T1000 (cell line): ENCODE measurements at places on chromosomes 2 and 18.

DNA sequence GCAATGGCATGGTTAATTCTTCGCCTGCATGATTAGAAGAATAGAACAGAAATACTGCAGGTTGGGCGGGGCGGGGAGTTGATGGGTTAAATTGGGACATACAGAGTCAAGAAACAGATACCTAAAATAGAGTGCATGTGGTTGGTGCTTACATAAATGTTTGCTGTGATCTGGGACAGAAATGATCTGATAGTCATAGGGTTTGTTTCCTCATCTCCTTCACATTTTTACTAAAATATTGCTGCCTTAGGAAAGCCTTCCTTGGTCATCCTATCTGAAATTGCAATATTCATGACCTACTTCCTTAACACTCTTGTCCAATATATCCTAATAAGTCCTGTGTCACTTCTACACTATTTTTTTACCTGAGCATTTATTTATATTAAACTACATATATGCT, 163.9 kb downstream of the TMEFF2 start:
- DNase-seq, result no peak

DNA sequence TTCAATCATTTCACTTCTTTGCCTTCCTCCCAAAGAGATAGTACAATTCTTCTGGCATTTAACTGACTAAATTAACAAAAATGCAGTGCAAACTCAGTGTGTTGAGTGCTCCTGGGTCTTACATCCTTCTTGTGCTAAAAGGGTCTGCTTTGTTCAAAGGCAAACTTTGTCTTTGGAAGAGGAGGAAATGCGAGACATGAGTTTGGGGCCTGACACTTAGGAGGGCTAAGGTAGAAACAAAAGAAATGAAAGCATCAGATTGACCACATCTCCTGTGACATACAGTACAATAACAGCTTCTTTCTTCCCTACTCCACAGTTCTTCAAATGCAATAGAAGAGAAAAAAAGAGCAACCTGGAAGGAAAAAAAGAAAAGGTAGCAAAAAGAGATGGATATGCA, 161.7 kb downstream of the CNTNAP5 start:
- DNase-seq, result no peak

DNA sequence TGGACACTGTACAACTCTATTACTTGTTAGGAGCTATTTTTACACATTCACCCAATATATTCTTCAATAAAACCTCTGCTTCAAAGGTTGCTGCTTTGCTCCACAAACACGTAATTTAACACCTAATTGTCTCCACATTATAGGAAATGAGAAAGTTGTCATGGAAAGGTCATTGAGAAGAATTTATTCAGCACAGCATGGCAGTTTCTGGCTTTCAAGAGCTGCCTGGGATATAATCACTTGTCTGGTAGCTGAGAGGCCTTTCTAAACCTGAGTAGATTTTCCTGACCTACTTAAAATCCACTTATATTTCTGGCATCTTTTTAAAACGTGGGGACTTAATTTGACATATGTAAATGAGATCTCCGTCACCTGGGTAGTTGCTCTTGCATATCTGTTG, 216.1 kb downstream of the ZNF804A start:
- DNase-seq, result no peak

DNA sequence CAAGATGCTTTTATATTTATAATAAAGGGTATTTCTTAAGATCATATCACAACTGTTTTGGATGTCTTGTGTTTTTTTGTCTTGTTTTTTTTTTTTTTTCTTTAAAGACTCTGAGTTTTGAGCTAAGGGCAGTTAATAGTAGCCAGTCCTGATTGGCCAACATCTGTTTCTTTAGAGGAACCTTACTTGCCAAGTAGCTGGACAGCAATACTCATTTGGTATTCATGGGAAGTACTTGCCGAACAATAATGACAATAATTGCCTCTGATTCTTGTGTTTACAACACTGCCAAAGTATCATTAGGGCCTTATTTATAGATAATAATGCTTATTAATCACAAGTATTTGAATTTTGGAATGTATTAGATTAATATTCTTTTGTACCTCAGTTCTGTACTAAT, 17.1 kb upstream of the POU3F3 start:
- DNase-seq, result no peak

DNA sequence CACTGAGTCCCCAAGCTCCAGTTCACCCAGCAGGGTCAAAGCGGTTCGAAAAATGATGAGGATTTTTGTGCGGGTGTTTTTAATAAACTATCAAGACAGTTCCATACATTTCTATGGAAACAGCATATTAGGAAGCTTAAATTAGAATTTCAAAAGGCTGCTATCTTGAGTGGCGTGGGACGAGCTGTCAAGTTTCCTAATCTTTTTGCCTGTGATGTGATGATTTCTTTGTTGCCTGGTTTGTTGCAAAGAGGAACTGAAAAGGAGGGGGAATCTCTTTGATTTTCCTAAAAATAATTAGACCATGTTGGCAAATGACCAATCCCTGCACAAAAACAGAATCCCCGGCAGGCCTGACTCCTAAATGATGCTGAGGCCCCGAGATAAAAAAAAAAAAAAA, 66.1 kb upstream of the ATG16L1 start:
- no peak for DNase-seq

- no peak for DNase-seq
These were observed 205.4 kb downstream of the HDAC4 start for GRCh38 chr2:239195318-239195871.

DNA sequence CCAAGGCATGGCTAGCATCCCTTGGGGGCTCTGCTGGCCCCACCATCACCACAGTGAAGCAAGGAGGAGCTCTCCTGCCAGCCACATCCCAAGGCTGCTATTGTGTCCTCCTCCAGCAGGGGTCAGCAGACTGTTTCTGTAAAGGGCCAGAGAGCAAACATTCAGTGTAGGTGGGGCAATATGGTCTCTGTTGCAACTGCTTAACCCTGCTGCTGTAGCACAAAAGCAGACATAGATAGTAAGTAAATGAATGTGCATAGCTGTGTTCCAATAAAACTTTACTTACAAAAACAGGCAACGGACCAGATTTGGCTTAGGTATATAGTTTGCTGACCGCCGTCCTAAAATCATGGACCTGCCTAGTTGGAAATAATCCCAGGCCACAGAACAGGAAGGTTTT, 36.4 kb upstream of the ZBTB7C start:
- DNase-seq, result no peak

GRCh38 chr2:8633735-8634313, 48.0 kb upstream of the ID2 start:
- DNase-seq, result peak; percentile 67

DNA sequence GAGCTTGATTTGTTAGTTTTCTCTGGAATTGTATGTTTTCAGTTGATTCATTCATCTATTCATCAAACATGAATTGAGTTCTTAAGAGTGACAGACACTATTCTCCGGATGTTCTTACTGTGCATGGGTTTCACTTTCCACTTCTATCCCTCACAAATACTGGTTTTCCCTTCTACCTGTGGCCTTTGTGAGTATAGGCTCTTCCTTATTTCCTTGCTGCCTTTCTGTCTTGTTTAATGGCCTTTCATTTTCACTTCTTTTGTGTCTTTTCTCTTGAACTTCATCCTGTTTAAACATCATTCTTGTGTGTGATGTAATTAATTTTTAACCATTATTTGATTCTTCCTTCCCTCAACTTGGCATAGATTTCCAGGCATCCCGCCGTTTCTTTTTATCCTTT, 90.7 kb downstream of the CRIM1 start:
- no peak for DNase-seq

- no peak for DNase-seq
These were observed 141.2 kb downstream of the PID1 start for GRCh38 chr2:229129738-229130371.

DNA sequence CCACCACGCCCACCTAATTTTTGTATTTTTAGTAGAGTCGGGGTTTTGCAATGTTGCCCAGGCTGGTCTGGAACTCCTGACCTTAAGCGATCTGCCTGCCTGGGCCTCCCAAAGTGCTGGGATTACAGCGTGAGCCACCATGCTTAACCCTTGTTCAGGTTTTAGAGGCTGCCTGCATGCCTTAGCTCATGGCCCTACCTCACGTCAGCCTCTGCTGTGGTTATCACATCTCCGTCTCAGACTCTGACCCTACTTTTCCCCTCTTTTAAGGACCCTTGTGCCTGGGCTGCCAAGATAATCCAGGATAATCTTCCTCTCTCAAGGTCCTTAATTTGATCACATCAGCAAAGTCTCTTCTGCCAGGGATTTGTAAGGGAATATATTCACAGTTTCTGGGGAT, 98.2 kb upstream of the PMAIP1 start:
- no peak for DNase-seq

- DNase-seq, result no peak
These were observed 9.8 kb downstream of the AGXT start for GRCh38 chr2:240878341-240878936.

DNA sequence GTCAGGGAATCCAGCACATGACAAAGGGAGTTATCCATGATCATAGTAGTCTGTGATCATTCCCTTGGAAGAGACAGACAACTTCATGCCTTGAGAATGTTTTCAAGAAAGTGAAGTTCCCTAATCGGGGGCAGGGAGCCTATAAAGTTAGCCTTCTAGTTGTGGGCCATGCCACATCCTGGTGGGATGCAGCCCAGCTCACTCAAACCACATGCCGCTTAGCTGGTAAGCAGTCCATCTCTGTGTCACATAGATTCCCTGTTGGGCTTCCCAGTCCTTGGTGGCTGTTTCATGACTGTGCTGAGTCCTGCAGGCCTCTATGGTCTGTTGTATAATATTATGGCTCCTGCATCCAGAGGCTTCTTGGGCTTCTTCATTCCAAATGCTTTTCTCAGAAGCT, 11.4 kb upstream of the ARHGAP25 start:
- DNase-seq, result no peak

- no peak for DNase-seq
These were observed 69.7 kb downstream of the LYPD6 start for GRCh38 chr2:149399934-149400615.

GRCh38 chr18:28903306-28903705, 726.4 kb upstream of the CDH2 start:
- no peak for DNase-seq

DNA sequence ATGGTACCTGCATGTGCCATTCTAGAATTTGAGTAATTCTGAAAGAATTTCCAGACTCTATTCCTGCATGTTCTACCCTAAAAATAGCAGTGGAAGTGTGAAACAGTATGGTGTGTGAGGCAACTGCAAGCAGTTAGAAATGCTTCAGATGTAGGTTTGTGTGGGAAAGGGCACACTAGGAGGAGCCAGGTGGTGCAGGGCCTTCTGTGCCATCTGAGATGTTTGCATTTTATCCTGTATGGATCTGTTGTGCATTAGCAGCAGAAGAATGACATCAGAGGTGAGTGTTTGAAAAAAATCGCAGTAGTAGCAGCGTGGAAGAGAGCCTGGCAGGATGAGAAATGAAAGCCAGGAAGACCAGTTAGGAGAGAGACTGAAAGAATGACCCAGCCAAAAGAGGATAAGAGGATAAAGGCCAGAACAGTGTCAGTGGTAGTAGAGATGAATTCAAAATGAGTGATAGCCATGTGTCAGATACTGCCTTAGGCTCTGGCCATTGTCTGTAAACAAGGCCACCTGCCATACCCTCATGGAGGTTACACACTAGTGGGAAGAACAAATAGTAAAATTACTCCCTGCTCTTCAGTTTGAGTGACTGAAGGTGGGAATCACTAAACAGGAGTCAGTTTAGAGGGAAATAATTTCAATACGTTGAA, 142.2 kb downstream of the PKP4 start:
- DNase-seq, result no peak

DNA sequence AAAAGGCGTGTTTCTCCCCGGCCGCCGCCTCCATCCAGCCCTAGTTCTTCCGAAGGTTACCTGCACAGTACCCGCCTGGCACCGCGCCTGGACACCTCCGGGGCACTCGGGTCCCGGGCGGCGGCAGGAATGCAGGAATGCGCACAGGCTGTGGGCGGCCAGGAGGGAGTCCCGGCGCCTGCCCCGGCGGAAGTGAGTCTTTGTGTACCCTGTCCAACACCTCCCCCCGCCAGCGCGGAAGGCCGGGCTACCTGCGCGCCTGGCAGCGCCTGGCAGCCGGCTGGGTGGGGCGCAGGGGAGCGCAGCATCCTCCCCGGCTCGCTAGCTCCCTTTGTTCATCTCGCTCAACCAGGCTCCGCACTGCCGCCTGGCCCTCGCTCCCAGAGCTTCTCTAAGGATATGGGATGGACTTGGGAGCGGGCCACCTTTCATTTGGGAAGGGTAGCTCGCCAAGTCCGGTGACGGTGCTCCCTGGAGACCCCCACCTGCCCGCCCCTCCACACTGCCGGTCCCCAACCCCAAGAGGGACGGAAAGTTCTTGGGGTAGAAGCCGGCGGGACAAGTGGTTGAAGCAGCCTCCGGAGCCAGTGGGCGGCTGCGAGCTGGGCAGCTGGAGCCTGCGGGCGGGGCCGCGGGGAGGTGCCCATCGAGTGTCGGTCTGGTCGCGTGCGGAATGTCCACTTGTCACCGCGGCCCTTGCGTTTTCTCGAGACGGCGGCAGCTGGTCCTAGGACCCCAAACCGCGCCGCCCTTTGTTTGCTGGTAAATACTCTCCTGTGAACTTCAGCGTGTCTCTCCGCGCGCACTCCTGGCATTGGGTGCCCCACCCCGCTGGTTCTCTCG, 1.2 kb upstream of the ST6GAL2 start:
- peak; percentile 44 for DNase-seq

GRCh38 chr2:129334696-129335410, 644.6 kb upstream of the RAB6C start:
- no peak for DNase-seq

GRCh38 chr2:72220170-72220569, 72.5 kb upstream of the CYP26B1 start:
- DNase-seq, result no peak

DNA sequence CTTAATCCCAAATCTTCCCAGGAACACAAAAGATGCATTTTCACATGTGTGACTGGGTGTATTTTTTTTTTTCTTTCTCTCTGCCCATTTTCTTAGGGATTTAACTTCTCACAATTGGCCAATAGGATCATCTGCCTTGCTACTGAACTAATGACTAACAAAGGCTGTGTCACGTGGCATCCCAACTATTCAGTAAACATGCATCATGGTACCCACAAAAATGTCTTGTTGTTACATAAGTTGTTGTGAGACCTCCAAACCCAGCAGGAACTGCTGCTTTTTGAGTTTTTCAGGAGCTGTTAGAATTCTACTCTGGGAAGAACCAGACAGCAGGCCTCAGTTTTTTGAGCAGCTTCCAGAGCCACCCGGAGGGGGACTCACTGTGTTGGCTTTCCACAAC, 31.9 kb downstream of the GAD1 start:
- no peak for DNase-seq

- DNase-seq, result peak; percentile 58
These were observed 48.0 kb downstream of the CDK15 start for GRCh38 chr2:201854221-201854801.

GRCh38 chr2:169653636-169654035, 40.6 kb downstream of the CFAP210 start:
- DNase-seq, result no peak

GRCh38 chr2:7117076-7117475, 199.9 kb downstream of the RNF144A start:
- no peak for DNase-seq

GRCh38 chr2:54635554-54636152, 87.8 kb upstream of the EML6 start:
- no peak for DNase-seq

- no peak for DNase-seq
These were observed 70.3 kb upstream of the SMAD7 start for GRCh38 chr18:49021076-49021432.

GRCh38 chr2:141941210-141941714, 189.6 kb downstream of the LRP1B start:
- no peak for DNase-seq

- DNase-seq, result no peak
These were observed 62.0 kb downstream of the MTCL1 start for GRCh38 chr18:8767340-8767739.
